K562 (cell line): ENCODE measurements at places on chromosomes 13 and 19. TPM values are rescaled to one million over a fixed set of nuclear protein-coding genes. Genes with fewer than 3 reads are reported as not detected.

The LRRC4B gene
- 2.0 and 3.1 TPM in 2 replicates for polyA plus RNA-seq

The GNG8 gene
- polyA plus RNA-seq: not detected in 2 replicates

The C13orf42 gene
- polyA plus RNA-seq: not detected in 2 replicates

The NDUFA11 gene
- polyA plus RNA-seq: 321 and 486 TPM in 2 replicates

The MIA gene
- 0.21 and 1.1 TPM in 2 replicates for polyA plus RNA-seq

The SLC25A41 gene
- polyA plus RNA-seq: 4.0 and 6.7 TPM in 2 replicates

The TEX101 gene
- polyA plus RNA-seq: 0.36 TPM in 1 of 2 replicates, not detected in the other

GRCh38 chr19:4707956-4708650 is 15.5 kb downstream of the DPP9 start:
- peaks cover 71% of the 10 kb centered on the region; the same call in 2 of the 3 replicates for H3K36me3 ChIP-seq
- H3K27me3 ChIP-seq: no peaks in the 10 kb centered on the region
- peaks cover 15% of the 10 kb centered on the region for H3K4me1 ChIP-seq
- H3K4me3 ChIP-seq: no peak overlapping the region
- H3K27ac ChIP-seq: no peak overlapping the region

DNA sequence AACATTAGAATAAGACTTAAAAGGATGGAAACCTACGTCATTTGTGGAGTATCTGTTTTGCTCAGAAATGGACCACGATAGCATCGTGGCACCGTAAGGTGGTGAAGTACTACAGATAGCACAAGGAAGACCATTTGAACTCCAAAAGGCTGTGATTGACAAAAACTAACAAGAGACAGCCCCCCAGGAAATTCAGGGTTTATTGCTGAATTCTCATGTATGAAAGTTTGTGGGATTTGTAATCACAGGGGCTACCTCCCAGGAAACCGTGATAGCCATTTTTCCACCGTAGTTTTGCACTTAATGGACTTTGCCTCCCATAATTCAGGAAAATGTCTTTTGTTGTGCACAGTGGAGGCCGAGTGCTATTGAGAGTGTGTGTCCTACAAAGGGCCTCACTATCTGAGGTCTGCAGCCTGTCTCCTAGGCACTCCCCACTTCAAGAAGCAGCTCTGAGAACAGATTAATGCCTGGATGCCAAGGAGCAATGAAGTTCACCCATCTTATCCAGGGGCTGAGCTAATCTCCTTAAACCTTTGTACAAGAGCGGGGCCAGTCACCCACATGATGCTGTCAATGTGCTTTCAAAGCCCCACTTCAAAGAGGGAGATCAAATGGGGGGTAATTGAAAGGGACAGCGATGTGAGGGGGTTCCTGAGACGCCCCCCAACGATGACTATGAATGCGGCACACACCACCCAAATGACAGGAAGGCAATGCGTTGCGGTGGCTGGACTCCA is 182.6 kb downstream of the COL4A1 start:
- no peak for DNase-seq
- H3K4me3 ChIP-seq: no peak overlapping the region
- H3K27ac ChIP-seq: no peak overlapping the region
- peaks cover 59% of the 10 kb centered on the region for H3K27me3 ChIP-seq
- no peaks in the 10 kb centered on the region for H3K4me1 ChIP-seq

- H3K4me3 ChIP-seq: no peak overlapping the region
- no peak for DNase-seq
- H3K27ac ChIP-seq: no peak overlapping the region
- no peaks in the 10 kb centered on the region for H3K27me3 ChIP-seq
Observed at GRCh38 chr13:63299866-63300394, 1884.3 kb upstream of the PCDH20 start.

DNA sequence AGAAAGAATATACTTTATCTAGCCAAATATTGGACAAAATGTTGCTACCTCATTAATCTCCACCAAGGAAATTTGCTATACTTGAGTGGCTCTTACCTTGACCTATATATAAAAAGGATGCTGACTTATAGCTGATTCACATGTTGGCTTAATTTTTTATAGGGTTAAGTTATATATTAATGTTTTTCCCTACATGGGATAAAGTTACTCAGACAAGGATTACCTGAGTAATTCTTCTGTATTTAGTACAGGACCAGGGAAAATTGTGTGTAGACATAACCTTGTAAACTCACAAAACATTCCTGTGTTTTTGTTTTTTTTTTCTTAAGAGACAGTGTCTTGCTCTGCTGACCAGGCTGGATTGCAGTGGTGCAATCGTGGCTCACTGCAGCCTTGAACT is 30.6 kb upstream of the SOHLH2 start:
- H3K27ac ChIP-seq: no peak overlapping the region
- peaks cover 7% of the 10 kb centered on the region; the same call in 1 of the 3 replicates for H3K36me3 ChIP-seq
- no peaks in the 10 kb centered on the region for H3K27me3 ChIP-seq
- H3K4me3 ChIP-seq: no peak overlapping the region
- no peak for DNase-seq
- no peaks in the 10 kb centered on the region for H3K4me1 ChIP-seq

- peaks cover 29% of the 10 kb centered on the region; the same call in 2 of the 3 replicates for H3K36me3 ChIP-seq
- H3K4me1 ChIP-seq: peaks cover 4% of the 10 kb centered on the region; the same call in 1 of the 2 replicates
- peak; percentile 53 for DNase-seq
- H3K27me3 ChIP-seq: no peaks in the 10 kb centered on the region
Observed at GRCh38 chr19:56155124-56155687, 14.1 kb downstream of the ZNF444 start.

DNA sequence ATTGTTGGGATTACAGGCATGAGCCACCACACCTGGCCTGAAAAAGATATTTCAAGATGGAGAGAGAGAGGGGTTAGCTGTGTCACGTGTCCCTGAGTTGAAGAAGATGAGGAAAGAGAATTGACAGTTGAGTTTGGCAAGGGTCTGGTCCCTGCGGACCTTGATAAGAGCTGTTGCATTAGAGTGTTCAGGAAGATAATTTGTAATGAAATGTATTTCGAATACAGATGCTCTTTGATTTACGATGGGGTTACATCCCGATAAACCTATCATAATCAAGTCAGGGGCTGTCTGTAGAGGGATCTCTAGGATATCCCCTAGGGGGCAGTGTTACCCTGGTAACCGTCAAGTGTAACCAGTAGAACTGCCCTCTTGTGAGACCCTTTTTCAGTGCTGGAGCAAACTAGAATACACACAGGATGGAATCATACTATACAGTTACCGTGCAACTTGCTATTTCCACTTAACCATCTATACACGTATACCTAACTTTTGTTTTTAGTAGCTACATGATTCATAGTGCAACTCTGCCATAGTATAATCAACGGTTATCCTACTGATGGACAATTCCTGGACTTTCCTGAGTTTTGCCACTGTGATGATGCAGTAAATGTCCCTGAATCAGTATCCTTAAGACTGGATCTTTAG is 1.5 kb upstream of the ELOF1 start:
- peak overlapping the region; percentile 94 for H3K27ac ChIP-seq
- peak; percentile 86 for DNase-seq
- peak overlapping the region; percentile 88 for H3K4me3 ChIP-seq
- peaks cover 48% of the 10 kb centered on the region for H3K4me1 ChIP-seq
- peaks cover 16% of the 10 kb centered on the region; the same call in 2 of the 3 replicates for H3K36me3 ChIP-seq
- H3K27me3 ChIP-seq: no peaks in the 10 kb centered on the region

GRCh38 chr19:5445561-5446055 is 9.6 kb upstream of the ZNRF4 start:
- H3K4me3 ChIP-seq: no peak overlapping the region
- DNase-seq: peak; percentile 24
- no peaks in the 10 kb centered on the region for H3K36me3 ChIP-seq
- H3K27me3 ChIP-seq: peaks cover 14% of the 10 kb centered on the region
- H3K4me1 ChIP-seq: no peaks in the 10 kb centered on the region; the same call in 1 of the 2 replicates

DNA sequence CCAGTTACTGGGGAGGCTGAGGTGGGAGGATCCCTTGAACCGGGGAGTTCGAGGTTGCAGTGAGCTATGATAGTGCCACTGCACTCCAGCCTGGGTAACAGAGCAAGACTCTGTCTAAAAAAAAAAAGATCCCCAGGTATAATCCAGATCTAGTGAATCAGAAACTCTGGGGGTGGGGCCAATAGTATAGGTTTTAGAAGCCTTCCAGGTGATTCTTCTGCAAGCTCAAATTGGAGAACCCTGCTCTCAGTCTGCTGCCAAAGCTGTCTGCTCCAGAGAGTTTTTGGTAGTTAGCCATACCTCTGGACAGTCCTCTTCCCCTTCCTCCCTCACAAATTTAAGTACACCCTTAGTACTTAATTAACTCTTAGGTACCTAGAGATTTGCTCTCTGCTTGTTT is 28.0 kb downstream of the SERP2 start:
- peaks cover 17% of the 10 kb centered on the region for H3K4me1 ChIP-seq
